ENCODE measurements at places on chromosomes 2 and 18.

DNA sequence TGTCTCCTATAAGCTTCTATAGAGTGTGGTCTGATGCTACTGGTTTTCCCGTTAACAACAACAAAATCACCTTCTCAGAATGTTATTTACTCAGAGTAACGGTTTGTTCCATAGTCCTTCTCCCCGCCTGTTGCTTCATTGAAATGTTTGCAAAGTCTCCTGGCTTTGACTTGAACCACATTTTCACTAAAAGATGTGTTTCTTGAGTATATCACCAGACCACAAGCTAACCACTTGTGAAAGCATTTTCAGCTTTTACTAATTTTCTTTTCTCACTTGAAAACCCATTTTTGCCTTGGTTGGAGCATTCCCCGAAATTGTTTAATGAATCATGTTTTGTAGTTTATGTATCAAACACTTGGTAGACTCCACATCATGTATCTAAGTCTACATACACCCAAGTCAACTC, 121.2 kb downstream of the DPP4 start:
- DNase-seq = no peak

- no peak for DNase-seq
Observed at GRCh38 chr2:188042412-188042811, 249.3 kb upstream of the GULP1 start.

GRCh38 chr2:23482607-23483006, 97.6 kb downstream of the KLHL29 start:
- no peak for DNase-seq

- DNase-seq = no peak
Observed at GRCh38 chr2:88807237-88807962, 115.9 kb downstream of the RPIA start.

DNA sequence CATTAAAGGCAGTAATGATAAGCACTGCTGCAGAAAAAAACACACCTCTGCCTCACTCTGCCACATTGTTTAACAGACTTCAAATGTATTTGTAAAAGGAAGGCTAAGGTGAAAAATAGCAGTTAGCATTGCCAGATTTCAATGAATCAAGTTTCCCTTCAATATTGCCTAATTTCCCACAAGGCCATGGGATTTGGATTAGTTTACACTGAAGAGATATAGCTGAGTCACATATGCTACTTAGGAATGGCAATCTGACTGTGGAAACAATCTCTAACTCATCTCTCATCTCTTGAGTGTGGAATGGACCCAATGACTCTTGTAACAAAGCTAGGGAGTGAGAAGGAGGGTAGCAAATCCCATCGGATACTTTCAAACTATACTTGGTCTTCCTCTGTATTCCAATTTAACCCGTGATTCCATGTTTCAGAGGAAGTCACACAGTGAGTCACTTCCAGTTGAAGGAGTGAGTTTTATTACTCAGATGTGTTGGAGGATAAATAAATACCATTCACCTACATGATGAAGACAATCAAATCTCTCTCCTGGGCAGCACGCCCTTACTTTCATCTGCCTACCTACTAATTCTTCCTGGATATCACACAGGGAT, 5.1 kb downstream of the B4GALT6 start:
- no peak for DNase-seq

DNA sequence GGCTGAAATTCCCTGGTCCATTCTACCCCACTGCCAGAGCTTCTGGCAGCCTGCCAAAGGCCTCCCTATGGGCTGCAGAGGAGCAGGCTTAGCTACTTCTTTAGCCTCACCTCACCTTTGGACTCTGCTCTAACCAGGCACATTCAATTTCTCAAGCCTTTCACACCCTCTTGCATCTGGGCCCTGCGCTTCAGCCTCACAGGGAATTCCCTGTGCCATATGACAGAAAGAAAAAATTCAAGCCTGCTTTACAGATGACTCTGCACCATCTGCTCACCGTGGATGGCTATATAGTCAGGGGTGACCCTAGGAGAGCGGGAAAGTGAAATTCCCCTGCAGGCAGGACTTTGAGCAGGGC, 62.5 kb downstream of the REEP1 start:
- no peak for DNase-seq

DNA sequence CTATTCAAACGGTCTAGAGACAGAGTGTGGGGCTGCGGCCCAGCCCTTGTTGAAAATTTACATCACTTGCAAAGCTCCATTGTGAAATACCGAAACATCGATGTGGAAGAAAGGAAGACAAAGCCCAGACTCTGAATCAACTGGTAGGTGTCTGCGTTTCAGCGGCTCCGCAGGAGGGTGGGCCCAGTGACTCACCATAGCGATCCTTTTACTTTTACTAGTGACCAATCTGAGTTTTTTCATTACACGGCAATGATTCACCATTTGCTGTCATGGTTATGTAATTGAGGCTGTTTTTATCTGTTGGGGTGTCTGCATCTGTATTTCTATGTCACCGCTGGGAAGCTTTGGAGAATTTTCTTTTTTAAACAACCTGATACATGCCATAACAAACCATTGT, 66.6 kb upstream of the ODC1 start:
- no peak for DNase-seq

DNA sequence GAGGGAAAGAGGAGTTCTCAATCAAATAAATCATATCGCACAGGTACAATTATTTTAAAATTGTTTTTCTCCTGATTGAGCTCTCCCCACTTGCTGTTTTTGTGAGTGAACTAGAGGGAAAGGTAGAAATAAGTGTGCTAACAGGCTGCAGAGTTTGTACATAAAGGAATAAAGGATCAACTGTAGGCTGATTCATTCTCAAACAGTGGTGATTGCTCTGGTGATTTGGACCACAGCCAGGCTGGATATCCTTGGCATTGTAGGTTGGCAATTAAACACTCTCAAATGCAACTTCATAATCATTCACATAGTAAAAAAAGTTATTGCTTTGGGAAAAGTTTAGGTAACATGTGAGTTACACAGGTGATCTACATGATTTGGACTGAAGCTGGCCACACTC, 29.8 kb downstream of the LRP1B start:
- no peak for DNase-seq

DNA sequence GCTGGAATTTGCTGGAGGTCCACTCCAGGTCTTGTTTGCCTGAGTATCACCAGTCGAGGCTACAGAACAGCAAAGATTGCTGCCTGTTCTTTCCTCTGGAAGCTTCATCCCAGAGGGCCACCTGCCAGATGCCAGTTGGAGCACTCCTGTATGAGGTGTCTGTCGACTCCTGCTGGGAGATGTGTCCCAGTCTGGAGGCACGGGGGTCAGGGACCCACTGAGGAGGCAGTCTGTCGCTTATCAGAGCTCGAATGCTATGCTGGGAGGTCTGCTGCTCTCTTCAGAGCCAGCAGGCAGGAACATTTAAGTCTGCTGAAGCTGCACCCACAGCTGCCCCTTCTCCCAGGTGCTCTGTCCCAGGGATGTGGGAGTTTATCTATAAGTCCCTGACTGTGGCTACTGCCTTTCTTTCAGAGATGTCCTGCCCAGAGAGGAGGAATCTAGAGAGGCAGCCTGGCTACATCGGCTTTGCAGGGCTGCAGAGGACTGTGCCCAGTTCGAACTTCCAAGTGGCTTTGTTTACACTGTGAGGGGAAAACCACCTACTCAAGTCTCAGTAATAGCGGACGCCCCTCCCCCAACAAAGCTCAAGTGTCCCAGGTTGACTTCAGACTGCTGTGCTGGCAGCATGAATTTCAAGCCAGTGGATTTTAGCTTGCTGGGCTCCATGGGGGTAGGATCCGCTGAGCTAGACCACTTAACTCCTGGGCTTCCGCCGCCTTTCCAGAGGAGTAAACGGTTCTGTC, 301.1 kb downstream of the ERBB4 start:
- no peak for DNase-seq

DNA sequence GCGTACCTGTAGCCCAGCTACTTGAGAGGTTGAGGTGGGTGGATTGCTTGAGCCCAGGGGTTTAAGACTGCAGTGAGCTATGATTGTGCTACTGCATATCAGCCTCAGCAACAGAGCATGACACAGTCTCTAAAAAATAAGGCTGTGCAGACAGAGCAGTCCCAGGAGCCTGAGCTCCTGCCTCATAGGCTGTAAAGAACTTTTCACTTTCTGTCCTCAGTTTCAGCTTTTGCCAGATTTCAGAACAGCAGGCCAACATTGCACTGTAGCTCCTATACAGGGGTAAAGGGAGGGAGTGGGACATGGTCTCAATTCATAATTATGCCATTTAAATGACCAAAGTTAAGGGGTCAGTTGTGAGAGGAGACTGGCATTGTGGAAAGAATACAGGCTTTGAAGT, 150.6 kb downstream of the GALNT1 start:
- DNase-seq = no peak

- no peak for DNase-seq
Observed at GRCh38 chr2:14700753-14701152, 68.2 kb downstream of the LRATD1 start.

DNA sequence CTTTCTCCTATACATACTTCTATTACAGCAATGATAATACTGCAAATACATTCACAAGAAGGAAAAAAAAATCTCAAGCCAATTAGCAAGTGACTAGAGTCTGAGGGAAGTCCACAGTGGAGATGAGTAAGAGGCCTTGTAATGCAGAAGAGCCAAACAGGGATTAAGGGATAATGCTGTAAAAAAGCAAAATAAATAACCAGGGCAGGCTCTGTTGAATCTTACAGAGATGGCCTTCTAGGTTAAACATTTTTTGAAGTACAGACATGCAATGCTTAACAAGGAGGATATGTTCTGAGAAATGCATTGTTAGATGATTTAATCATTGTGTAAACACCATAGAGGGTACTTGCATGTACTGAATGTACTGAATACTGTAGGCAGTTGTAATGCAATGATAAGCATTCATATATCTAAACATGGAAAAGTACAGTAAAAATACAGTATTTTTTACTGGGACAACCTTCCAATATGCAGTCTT, 122.1 kb upstream of the RMDN2 start:
- DNase-seq = no peak

- no peak for DNase-seq
Observed at GRCh38 chr18:45726603-45727002, 2.6 kb downstream of the SLC14A1 start.

- DNase-seq = no peak
Observed at GRCh38 chr2:65566617-65567016, 134.2 kb upstream of the SPRED2 start.

- DNase-seq = no peak
Observed at GRCh38 chr2:241161646-241162281, 11.5 kb downstream of the PPP1R7 start.

All from GF-D8 (cell line).